ENCODE measurements at places on chromosomes 16 and 17.

- peak; percentile 11 for DNase-seq
These were observed 1.1 kb upstream of the NDUFAB1 start for GRCh38 chr16:23597003-23597756.

DNA sequence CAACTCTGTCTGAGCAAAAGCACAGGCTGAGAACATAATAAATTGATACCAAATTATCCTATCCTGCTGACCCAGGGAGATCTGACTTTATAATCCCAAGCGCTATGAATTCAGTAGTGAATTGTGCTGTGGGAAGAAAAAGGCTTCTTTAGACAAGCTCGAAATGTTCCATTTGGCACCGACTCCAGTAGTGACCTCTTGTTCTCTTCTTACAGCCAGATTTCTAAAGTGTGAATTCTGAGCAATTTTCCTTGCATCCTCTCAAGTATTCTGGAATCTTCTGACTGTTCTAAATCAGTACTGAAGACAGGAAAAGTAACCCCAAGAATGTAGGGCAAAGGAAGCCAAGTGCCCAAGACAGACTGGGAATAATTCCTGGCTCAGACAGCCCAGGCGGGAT, 58.2 kb downstream of the CDYL2 start:
- peak; percentile 30 for DNase-seq

DNA sequence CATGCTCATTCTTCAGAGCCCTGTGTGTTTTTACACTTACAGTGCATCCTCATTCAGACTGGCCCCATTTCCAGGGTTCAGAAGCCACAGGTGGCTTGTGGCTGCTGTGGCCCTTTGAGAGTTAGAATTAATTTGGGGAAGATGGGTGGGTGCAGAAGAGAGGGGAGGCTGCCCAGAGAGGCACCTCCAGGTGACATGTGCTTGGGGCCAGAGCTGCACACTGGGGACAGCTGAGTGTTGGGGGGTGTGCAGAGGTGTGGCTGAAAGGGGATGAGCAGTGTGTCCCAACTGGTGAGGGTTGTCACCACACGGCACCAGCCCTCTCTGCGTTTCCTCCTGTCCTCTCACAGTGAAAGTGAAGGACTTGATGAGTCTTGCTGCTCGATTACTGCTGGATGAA, 6.9 kb upstream of the EIF1 start:
- no peak for DNase-seq

DNA sequence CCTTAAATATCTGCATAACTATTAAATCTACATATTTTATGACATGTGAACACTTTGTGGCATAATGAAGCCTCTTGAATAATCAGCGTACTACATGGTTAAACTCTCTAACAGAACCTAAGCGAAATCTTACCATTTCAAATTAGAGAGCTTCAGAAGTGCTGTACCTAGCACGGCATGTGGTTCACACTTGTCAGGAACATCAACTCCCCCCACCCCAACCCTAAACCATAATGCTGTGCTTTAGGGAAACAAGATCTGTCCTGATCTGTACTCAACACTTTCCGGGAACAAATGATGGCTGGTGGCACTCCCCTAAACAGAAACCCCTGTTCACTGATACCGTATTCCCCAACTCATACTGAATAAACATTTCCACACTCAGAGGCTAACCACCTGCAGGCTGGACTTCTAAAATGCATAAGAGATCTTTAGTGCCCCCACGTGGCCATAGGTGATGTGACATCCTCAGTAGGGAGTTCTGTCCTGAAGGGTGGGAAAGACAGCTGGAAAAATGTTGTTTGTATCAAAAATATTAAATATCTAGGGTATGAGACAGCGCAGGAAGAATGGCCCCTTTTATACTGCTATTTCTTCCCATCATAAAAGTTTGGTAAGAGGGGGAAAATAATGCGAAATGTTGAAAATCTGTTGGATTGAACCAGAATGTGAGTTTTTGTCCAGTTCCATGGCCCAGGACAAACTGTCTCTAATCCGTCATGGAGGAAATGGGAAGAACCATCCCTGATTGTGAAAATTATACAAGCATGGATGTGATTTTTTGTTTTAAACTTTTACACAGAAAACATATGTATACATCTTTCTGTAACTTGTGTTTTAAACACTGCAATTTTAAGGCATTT, 88.6 kb downstream of the USP31 start:
- DNase-seq: peak; percentile 72

DNA sequence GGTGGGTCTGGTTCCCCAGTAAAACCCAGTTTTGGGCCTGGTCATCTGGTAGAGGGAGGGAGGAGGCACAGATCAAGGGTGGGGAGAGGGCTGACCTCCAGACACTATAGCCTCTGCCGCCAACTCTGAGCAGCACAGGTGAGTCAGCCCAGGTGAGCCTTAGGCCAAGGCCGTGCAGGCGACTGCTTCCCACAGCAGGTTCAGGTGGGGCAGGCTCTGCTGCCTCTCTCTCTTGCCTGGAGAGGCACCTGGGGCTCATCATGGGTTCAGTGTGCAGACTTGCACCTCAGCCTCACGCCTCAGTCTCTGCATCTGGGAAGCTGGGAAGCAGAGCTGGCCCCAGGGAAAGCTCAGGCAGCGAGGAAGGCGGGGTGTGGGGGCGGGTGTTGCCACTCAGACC, 37.8 kb upstream of the IL34 start:
- no peak for DNase-seq

- no peak for DNase-seq
These were observed 8.1 kb downstream of the NFATC2IP start for GRCh38 chr16:28958836-28959235.

GRCh38 chr16:66395806-66396555, 29.5 kb downstream of the CDH5 start:
- DNase-seq: no peak

- DNase-seq: peak; percentile 80
These were observed 72.6 kb downstream of the CLEC16A start for GRCh38 chr16:11016993-11017392.

DNA sequence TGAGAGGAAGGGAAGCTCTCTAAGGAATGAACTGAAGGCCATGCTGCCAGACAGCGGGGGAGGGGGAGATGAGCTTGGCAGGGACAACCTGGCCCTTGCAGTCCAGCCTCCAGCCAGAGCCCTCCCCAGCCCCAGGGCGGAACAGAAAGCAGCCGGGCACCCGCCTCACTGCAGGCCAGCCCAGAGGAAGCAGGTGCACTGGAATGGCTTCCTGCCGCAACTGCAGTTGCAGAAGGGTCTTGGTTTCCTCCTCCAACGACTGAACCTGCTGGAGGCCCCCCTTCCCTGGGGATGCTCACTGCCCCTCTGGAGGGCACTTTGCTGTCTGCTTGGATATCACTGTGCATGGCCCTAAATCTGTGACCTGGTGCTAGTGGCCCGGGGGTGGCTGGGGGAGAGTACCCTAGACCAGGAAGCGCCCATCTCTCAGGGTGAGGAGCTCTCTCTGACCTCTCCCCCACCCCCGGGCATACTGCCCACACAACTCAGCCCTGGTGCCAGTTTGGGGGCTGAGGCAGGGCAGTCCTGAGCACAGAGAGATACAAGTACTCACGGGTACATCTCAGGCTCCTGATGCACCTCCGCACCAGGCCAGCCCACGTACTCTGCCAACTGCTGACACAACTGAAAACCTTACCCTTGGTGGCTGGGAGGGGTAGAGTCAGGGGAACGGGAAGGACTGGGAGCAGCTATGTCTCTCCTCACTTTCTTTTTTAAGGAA, 41.1 kb downstream of the MYO18A start:
- DNase-seq: no peak

GRCh38 chr16:65271996-65272395, 150.1 kb upstream of the CDH11 start:
- no peak for DNase-seq

- DNase-seq: no peak
These were observed 9.0 kb upstream of the KIF19 start for GRCh38 chr17:74317071-74317470.
